ENCODE measurements at places on chromosomes 11 and 22.

DNA sequence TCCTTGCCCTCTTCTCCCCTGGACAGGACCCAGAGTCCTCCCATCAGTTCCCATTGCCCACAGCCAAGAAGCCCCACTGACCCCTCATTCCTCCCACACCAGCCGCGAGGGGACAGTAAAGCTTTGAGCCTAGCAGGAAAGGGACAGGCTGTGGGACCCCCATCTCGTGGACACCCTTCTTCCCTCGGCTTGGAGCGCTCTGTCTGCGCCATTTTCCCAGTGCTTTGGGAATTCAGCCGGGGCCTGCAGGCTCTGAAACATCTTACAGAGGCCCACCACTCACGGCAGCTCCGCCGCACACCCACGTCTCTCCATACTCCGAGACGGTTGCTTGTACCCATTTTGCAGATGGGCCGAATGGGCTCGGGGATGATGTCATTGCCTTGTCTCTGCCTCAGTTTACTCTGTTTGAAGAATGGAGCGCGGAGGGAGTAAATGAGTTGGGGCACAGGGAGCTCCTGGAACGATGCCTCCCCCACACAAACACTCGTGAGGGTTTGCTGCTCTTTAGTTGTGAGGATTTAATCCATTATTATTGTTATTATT lies 447.7 kb downstream of the TBC1D22A start:
- DNase-seq, result no peak

GRCh38 chr11:76610371-76610770 lies 60.2 kb downstream of the LRRC32 start:
- DNase-seq, result no peak

- DNase-seq, result peak; percentile 89
These were observed 43.7 kb downstream of the MICAL3 start for GRCh38 chr22:17980638-17981051.

DNA sequence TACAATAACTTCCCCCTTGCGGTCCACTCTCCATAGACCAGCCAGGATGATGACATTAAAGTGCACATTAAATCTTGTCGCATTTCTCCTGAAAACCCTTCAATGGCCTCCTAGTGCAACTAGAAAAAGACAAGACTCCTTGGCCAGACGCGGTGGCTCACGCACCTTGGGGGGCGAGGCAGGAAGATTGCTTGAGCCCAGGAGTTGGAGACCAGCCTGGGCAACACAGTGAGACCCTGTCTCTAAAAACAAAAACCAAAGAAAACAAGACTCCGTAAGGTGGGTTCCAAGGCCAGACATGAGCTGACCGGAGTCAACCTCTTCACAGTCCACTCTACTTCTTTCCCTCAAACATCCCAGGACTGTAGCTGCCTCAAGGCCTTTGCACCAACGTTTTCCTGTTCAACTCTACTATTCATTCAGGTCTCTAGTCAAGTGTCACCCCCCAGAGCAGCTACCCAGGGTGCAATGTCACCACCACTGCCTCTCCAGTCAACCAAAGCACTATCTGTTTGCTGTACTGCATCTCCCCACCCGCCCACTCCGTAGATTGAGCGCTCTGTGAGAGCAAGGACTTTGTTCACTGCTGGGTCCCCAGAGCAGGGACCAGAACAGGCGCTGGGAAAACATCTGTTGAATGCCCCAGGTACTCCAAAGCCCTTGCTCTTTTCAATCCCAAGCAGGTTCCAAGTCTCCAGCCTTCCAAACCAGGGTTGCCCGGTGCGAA lies 739 bp downstream of the ZMAT5 start:
- peak; percentile 47 for DNase-seq

DNA sequence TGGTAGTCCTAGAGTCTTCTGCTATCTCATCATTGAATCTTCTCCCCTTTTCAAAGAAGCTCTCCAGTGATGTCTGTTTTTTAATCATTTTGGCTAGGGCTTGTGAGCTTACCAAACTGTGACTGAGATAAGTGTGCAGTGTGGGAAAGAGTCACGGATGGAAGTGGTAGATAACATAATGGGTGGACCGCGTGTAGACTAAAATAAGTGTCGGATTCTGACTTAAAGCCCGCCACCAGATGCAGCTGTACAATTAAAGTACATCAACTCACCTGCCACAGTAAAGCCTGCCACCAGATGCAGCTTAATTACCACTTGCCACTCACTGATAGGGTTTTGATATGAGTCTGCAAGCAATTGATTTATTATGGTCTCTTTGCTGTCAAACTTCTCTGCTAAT lies 581.5 kb downstream of the LRRC4C start:
- no peak for DNase-seq

DNA sequence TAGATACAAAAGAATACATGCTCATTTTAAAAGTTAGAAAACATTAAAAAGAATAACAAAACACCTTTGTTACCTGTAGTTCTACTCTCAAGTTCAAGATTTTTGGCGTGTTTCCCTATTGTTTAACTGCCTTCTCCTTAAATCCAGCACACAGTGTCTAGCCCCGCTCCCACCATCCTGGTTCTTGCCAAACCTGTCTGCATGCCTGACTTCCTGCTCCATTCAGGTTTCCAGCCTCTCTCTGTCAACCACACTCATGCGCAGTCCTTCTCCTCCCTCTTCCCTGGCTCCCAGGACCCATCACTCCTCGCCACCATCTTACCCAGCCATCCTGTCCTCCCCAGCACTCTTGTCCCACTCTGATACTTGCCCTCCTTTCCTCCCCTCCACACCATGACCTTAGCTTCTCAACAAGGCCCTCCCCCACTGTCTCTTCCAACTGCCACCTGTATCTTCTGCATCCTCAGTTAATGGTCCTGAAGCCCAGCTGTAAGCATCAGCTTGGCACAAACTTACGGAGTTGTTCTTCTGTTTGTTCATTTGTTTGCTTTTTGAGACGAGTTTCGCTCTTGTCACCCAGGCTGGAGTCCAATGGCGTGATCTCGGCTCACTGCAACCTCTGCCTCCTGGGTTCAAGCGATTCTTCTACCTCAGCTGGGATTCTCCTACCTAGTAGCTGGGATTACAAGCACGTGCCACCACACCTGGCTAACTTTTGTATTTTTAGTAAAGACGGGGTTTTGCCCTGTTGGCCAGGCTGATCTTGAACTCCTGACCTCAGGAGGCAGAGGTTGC lies 7.5 kb upstream of the MYH9 start:
- no peak for DNase-seq

- no peak for DNase-seq
These were observed 28.4 kb downstream of the KIAA0930 start for GRCh38 chr22:45212306-45212709.

- no peak for DNase-seq
These were observed 161.3 kb downstream of the MYO18B start for GRCh38 chr22:25903294-25903693.

DNA sequence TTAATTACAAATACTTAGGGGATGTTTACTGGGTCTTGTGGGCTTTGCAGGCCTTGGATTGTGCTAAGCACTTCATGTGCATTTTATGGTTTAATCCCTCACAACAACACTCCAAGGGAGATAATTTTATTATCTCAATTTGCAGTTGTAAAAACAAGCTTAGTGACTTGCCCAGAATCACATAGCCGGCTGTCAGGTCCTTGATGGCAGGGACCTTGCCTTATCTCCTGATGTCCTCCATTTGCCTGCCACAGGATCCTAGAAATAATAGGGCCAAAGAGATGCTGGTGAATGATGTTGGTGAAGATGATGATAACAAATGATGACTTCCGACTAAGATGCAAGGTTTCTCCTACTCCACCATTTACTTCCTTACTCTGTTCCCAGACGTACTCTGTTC lies 385.4 kb downstream of the TMEM135 start:
- DNase-seq, result no peak

DNA sequence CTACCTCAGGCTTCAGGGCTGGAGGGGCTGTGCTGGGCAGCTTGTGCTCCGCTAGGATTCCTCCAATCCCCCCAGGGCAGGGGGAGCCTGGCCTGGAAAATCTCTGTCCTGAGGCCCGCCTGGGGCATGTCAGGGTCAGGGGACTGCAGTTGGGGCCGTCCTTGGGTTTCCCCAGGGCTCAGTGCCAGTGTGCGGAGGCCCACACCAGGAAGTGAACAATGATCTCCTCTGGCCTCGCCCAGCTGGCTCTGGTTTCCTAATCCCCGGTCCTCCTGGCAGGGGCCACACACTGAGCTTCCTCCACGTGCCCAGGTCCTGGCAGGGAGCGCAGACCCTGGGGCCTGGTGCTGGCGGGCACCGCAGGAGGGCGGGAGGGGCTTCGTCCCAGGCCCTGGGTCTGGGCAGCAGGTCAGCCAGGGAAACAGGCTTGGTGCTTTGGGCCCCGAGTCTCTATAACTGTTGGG lies 1.4 kb upstream of the MUC2 start:
- peak; percentile 84 for DNase-seq

DNA sequence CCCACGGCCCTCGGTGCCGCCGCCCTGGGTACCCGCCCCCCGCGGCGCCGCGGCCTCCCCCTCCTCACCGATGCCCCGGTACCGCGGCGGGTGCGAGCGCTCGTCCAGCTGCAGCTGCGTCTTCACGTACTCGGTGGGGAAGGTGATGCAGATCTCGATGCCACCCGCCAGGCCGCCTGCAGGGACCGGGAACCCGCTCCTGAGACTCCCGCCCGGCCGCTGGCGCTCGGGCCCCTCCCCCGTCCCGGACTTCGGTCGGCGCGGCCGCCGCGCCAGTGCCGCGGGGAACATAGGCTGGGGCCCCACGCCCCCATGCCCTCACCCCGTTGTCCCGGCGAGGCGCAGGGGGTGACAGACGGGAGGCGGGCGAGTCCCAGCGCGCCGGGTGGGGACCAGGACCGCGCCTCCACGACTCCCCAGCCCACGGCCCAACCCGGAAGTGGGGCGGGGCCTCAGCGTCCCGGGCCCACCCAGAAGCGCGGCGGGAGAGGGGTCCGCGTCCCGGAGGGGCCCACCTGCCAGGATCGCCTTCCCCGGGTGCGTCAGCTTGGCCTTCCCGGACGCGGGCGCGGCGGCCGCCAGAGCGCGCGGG lies 375 bp downstream of the SLC25A1 start:
- peak; percentile 91 for DNase-seq

GRCh38 chr11:9827708-9828107 lies 163.8 kb downstream of the SWAP70 start:
- no peak for DNase-seq

Data from large intestine (tissue), 12 donors.